ENCODE measurements at places on chromosomes 13 and 19. TPM values are rescaled to one million over a fixed set of nuclear protein-coding genes. Genes with fewer than 3 reads are reported as not detected.

GRCh38 chr19:11410682-11411081 lies 8.4 kb downstream of the RGL3 start:
- DNase-seq, result no peak
- H3K36me3 ChIP-seq, result peaks cover 8% of the 10 kb centered on the region
- no peak overlapping the region for H3K27ac ChIP-seq

GRCh38 chr13:87235621-87236020 lies 435.6 kb upstream of the SLITRK5 start:
- no peaks in the 10 kb centered on the region for H3K27me3 ChIP-seq
- H3K4me3 ChIP-seq, result no peak overlapping the region
- no peaks in the 10 kb centered on the region for H3K36me3 ChIP-seq
- no peaks in the 10 kb centered on the region for H3K4me1 ChIP-seq

DNA sequence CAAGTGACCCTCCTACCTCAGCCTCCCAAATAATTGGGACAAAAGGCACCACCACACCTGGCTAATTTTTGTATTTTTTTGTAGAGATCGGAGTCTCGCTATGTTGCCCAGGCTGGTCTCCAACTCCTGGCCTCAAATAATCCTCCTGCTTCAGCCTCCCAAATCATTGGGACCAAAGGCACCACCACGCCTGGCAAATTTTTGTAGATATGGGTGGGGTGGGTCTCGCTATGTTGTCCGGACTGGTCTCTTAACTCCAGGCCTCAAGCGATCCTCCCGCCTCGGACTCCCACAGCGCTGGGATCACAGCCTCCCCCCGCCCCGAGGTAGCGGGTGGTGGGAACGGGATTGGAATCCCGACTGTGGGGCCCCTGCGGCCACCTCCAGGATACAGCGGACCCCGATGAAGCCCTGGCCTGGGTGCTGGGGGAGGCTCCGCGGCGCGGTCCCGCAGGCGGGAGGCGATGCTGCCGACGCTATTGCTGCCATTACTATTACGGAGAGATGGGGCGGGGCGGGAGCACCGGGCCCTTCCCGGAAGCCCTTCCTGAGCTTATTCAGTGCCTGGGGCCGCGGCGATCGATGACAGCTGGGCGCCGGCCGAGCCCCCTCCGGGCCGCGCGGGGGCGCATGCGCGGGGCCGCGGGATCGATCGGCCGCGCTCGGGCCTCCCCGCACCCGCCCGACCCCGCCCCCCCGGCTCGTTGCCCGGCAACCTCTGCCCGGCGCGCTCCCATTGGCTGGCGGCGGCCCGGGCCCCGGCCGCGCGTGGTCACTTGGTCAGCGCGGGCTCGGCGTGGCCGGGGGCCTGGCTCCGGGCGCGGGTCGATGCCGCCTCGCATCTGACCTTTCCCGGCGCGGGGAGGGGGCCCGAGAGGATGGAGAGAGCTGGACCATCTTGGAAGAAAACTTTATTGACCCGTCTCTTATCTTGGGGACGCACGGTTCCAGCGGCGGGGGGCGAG lies 27.9 kb upstream of the ONECUT3 start:
- H3K27ac ChIP-seq, result no peak overlapping the region
- peaks cover 18% of the 10 kb centered on the region for H3K27me3 ChIP-seq
- no peak for DNase-seq

GRCh38 chr19:12749938-12750521 lies 1.6 kb upstream of the BEST2 start:
- no peak overlapping the region for H3K27ac ChIP-seq
- no peak overlapping the region for H3K4me3 ChIP-seq
- no peaks in the 10 kb centered on the region for H3K27me3 ChIP-seq
- no peaks in the 10 kb centered on the region for H3K4me1 ChIP-seq
- peaks cover 27% of the 10 kb centered on the region for H3K36me3 ChIP-seq
- DNase-seq, result no peak

Gene OR7A5
- not detected for total RNA-seq

Gene ZNF439
- 16.3 TPM for total RNA-seq

Measured in thyroid gland (tissue), 4 donors.